ENCODE measurements at places on chromosomes 3 and 15.

GRCh38 chr3:145395421-145395820 lies 765.6 kb downstream of the PLOD2 start:
- no peak for DNase-seq

GRCh38 chr3:116280130-116280740 lies 165.1 kb downstream of the LSAMP start:
- no peak for DNase-seq

DNA sequence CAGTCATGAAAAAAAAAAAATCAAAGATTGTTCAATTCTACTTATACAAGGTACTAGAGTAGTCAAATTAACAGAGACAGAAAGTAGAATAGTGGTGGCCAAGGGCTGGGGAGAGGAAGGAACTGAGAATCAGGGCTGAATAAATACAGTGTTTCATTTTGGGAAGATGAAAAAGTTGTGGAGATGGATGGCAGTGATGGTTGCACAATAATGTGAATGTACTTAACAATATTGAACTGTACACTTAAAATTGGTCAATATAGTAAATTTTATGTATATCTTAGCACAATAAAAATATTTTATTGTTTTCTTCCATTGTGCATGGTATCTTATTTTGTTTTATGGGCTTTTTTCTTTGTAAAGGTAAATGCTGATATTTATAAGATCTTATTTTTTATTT lies 262.2 kb upstream of the AGTR1 start:
- DNase-seq: no peak

DNA sequence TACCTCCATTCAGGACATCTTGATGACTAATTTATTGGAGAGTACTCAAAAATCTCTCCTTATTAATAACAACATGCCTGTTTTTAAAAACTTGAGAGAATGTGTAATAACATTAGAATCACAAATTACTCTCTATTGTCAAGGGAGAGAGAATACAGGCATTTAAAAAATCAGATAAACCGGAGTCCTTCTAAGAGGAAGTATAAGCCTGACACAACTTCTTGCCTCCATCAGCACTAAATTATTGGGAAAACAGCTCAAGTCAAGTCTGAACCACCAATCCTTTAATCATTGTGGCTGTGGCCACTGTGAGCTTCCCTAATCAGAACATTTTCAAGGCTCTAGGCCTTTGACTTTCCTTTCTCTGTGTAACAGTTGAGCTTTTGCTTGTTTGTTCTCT lies 38.0 kb downstream of the SSR3 start:
- no peak for DNase-seq

DNA sequence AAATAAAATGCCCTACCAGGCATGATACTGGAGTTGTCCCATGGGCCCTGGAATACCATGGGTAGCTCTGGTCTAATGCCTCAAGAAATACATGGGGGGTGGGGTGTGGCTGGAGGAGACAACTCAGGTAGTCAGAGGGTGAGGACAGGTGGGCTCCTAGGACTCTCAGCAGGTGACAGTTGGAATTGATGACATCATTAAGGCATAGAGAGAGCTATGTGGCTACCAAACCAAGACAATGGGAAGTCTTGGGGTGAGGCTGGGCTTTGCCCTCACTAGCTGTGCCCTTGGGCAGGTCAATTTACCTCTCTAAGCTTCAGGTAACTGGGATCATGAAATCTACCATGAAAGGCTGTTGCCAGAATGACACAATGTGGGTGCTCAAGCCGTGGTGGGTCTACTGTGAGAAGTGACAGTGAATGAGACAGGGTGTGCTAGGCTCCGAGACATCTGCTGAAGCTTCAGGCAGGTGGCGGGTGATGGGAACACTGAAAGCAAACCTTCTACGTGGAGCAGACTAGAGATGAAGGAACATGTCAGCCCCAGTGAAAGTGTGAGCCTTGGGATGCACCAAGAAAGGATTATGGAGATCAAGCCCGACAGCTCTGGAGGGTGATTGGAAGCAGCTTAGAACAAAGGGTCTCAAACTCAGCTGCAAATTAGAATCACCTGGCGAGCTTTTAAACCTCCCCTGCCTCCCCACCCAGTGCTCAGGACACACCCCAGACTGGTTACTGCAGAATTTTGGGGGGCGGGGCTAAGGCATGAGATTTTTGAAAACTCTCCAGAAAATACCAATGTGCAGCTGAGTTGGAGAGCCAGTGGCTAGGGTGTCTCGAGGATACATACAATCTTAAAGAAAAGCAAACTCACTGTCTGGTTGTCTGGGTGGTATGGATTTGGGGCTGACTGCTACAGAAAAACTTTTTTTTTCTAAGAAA lies 21.5 kb downstream of the SLC6A20 start:
- DNase-seq: no peak

GRCh38 chr3:11808231-11808630 lies 38.5 kb downstream of the TAMM41 start:
- no peak for DNase-seq

DNA sequence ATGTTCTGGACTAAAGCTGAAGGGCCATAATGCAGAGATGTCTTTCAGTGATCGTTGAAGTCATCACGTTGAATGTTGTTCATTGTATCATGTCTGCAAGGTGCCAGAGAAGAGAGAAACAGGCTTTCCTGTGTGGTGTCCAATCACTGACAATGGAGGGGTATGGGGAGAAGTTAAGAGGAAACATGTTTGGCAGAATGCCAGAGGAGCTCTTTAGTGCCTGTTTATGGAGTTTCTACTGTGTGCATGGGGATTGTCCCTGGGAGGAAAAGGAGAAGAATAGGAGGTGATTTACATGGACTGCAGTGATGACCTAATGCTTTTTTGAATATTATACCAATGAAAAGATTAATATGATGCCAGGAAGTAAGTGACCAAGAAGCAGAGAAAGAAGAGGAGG lies 11.7 kb downstream of the SCAANT1 start:
- no peak for DNase-seq

GRCh38 chr3:189778340-189778950 lies 147.3 kb downstream of the TP63 start:
- no peak for DNase-seq

DNA sequence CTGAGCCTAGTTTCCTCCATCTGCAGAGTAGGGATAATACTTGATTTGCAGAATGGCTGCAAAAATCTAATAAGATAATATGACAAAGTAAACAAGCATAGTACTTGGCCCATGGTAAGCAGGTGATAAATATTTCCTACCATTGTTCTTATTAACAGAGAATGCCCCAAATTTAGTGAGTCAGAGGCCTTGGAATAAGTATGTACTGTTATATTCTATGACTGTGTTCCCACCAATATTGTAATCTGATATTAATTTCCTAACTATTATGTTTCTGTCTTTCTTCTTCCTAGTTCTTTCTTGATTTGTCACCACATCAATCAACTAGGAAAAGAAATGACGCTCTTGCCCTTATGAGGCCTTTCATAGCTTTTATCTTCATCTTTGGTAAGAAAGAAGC lies 178.4 kb upstream of the SLC2A2 start:
- no peak for DNase-seq

DNA sequence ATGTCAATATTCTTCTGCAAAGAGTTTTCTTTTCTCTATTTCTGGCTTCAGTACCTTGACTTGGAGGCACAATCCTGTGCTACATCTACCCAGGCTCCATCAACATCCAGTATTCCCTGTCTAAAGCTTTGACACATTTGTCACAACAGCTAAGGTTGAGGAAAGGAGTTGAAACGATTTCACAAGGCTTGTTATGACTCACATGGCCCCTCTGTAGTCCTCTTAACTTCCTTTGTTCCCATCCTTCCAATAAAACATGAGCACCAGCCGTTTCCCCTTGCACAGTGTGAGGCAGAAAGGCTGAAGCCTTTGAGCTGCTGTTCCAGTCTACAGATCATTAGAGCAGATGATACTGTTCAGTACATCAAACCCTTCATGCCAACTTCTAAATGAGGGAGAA lies 163.0 kb upstream of the TMCO5A start:
- no peak for DNase-seq

- DNase-seq: no peak
Observed at GRCh38 chr3:33385423-33385822, 54.8 kb downstream of the UBP1 start.

- DNase-seq: no peak
Observed at GRCh38 chr3:58154626-58155449, 55.9 kb downstream of the DNASE1L3 start.

DNA sequence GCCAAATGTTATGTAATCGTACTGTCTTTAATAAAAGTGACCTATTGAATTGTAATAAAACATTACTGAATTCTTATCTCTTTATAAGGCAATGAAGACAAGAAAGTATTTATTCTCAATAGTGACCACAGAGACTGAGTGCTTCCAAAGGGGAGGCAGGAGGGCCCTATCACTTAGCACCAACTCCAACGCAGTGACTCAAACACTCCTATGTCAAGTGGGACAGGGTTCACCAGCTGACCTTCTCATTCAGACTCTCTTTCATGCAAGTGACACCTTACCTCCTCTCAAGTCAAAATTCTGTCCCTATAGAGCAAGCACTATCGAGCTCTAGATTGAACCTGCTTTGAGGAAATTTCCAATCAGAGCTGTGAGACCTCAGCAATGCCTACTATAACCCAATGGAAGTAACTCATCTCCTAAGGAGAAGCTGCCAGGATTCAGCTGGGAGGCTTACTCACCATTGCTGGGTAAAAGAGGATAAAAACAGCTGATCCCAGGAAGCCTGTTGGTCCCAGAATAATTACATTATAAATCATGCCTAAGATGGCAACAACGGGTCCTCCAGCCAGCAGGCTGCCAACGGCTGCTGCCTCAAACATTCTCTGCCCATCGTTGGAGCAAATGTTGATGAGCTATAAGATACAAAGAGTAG lies 35.6 kb downstream of the ABCC5 start:
- DNase-seq: no peak

DNA sequence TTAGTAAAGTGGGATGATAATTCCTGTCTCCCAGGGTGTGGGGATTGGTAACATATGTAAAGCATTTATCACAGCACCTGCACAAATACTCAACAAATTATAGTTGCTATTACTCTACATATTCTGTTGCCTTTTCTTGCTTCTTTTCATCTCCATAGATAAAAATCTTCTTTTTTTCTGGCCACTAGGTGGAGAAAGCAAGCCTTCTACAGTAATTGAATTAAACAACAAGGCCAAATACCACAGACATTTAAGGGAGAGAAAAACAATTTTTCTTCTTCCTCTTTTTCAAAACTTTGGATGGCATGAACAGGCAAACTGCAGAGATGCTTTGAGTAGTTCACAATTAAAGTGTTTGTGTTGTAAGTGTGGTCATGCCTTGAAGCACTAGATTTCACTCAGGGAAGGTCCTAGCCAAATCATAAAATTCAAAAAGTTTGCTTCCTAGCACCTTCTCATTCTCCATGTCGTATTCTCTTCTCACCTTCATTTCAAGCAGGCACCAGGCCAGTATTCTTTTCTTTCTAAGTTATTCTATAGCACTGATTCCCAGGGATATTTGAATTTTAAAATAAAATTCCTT lies 493.4 kb upstream of the TGFBR2 start:
- DNase-seq: no peak

DNA sequence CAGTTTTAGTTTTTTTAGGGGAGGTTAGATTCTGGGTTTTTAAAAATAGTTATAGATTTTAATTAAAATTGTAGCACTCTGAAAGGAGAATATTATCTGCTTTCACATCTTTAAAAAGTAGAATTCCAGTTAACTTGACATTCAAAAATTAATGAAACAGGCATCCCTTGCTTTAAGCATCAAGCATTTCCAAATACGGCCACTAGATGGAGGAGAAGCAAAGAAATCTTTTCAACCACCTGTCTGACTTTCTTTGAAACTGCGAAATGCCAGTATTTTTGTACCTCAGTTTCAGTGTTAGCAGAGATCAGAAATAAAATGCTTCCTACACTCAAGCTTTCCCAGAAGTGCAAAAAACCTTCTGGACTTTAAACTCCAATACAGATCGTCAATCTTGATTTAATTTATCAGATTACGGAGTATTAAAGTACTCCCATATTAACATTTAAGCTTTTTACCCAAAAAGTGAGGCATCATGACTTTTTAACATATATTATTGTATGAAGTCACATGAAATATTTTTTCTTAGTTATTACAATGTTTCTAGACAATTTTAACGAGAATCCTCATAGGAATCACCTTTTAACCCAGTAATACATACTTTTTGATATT lies 153.3 kb downstream of the P3H2 start:
- peak; percentile 54 for DNase-seq

- no peak for DNase-seq
Observed at GRCh38 chr3:122886946-122887345, 92.1 kb downstream of the SLC49A4 start.

DNA sequence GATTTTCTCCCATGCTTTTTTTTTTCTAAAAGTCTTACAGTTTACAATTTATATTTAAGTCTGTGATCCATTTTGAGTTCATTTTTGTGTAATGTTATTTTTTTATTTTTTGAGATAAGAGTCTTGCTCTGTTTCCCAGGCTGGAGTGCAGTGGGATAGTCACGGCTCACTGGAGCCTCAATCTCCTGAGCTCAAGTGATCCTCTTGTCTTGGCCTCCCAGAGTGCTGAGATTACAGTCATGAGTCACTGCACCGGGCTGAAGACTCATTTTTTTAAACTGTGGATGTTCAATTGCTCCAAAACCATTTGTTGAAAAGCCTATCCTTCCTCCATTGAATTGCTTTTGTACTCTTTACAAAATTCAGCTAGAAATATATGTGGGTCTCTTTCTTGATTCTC lies 19.5 kb downstream of the LNP1 start:
- no peak for DNase-seq

DNA sequence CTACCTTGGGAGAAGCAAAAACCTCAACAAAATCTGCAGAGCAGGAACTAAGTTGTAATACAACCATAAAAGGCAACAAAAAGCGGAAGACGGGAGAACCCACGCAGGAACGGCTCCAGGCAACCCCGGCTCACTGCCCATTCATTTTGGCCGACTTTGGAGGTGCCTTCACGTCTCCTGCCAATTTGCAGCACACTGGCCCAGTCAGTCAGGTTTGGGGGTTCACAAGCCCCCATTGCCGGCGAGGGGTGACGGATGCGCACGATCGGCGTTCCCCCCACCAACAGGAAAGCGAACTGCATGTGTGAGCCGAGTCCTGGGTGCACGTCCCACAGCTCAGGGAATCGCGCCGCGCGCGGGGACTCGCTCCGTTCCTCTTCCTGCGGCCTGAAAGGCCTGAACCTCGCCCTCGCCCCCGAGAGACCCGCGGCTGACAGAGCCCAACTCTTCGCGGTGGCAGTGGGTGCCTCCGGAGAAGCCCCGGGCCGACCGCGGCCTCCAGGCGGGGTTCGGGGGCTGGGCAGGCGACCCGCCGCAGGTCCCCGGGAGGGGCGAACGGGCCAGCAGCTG lies 463 bp downstream of the TERC start:
- DNase-seq: peak; percentile 78

GRCh38 chr3:38669668-38670067 lies 20.2 kb upstream of the SCN5A start:
- DNase-seq: no peak
